ENCODE measurements at places on chromosomes 12 and 14. TPM values are rescaled to one million over a fixed set of nuclear protein-coding genes. Genes with fewer than 3 reads are reported as not detected.

The WNT1 gene
- not detected for total RNA-seq

The IQSEC3 gene
- 1.1 TPM for total RNA-seq

The MIP gene
- not detected for total RNA-seq

The AKAP3 gene
- 0.86 TPM for total RNA-seq

The TARBP2 gene
- total RNA-seq, result 33.8 TPM

The HPD gene
- total RNA-seq, result not detected

The AP1G2 gene
- total RNA-seq, result 229 TPM

The IRAK3 gene
- 21.7 TPM for total RNA-seq

The DIABLO gene
- 43.0 TPM for total RNA-seq

- peak; percentile 80 for DNase-seq
Measured at GRCh38 chr12:53452159-53453077, 516 bp downstream of the PCBP2 start.

DNA sequence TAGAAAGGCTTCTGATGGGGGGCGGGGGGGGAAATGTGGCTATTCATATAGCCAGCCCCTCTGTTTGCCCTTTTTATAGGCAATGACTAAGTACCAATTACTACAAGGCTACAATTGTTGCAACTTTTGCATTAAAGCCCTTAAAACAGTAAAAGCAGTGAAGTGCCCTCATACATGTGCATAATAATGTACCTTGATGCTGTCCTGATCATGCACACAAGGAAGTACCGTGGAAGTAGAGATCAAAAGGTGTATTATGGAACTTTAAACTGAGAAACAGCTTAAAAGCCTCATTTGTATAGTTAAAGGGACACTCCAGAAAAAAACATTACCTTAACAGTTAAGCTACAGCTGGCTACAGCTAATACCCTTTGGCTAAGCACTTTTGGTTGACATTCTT lies 111.8 kb downstream of the PLEKHG7 start:
- DNase-seq, result no peak

DNA sequence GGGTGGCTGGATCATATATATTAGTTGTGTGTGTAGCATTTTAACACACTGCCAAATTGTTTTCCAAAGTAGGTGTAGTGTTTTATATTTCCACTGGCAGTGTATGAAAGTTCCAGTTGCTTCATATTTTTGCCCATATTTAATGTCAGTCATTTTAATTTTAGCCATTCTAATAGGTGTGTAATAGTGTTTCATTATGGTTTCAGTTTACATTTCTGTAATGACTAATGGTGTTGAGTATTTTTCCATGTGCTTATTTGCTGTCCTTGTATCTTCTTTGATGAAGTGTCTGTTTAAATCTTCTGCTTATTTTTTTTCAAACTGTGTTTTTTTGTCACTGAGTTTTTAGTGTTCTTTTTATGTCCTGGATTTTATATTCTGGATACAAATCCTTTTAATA lies 8.7 kb downstream of the TBC1D15 start:
- no peak for DNase-seq

GRCh38 chr12:95851606-95852005 lies 7.1 kb upstream of the SNRPF start:
- DNase-seq, result no peak

- no peak for DNase-seq
Measured at GRCh38 chr14:36724162-36724561, 62.5 kb downstream of the PAX9 start.

DNA sequence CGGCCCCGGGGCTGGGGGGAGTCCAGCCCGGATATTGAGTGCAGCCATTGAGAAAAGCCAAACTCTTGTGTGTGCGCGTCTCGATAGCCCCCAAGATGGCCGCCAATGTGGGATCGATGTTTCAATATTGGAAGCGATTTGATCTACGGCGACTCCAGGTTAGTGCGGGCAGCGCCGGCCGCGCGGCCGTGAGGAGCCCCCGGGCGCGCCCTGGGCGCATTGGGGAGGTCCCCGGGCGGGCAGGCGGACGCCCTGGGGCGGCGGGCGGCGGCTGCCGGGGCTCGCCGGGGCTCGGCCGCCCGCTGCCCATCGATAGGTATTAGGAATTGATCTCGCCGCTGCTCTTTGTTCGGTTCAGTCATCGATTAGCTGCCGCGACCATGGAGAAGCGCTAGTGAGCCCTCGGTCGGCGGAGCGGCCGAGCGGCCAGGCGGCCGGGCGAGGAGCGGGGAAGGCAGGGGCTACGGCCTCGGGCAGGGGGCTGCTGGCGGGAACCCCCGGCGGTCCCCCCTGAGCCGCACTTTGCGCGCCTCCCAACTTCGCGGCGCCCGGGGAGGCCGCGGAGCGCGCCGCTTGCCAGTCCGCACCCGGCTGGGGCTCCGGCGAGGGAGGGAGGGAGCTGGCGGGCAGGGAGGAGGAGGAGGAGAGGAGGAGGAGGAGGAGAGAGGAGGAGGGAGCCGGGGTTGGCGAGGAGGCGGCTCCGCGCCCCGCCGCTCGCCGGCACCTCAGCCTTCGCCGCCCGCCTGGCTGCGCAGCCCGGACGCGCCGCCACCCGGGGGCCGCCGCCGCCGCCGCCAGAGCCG lies 113.9 kb upstream of the MYL2 start:
- DNase-seq, result no peak

DNA sequence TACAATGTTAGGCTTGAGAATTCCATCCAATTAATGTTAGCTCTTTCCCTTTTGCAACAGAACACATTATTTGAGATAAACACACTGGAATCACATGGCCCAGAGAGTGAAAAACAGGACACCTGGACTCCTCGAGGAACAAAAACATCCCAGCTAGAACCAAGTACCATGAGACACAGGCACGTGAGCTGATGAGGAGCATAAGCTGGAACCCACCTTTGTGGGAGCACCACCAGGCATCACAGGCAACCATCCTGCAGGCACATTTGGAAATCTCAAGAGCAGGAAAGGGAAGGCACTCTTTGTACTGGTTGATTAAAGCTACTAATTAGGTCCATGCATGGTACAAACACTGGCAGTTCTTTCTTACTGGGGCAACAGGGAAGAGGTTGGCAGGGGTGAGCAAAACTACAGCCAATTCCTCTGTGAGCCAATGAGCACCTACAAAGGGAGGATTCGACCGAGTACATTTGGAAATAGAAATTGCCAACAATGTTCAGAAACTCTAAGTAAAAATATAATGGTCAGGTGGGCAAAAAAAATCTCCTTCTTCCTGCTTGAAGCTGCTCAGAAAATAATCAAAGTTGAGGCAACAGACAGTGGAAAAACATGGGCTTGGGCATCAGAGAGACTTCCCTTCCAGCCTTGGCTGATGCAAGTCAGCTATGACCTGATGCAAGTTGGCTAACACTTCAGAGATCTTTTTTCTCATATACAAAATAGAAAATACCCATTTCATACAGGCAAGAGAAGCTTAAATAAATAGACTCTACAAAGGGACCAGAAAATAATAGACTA lies 216.7 kb downstream of the NUAK1 start:
- no peak for DNase-seq

- peak; percentile 64 for DNase-seq
Measured at GRCh38 chr12:14629832-14630710, 62.4 kb upstream of the PLBD1 start.

GRCh38 chr14:61585598-61586543 lies 109.4 kb upstream of the HIF1A start:
- no peak for DNase-seq

- no peak for DNase-seq
Measured at GRCh38 chr14:36700651-36701050, 39.0 kb downstream of the PAX9 start.

DNA sequence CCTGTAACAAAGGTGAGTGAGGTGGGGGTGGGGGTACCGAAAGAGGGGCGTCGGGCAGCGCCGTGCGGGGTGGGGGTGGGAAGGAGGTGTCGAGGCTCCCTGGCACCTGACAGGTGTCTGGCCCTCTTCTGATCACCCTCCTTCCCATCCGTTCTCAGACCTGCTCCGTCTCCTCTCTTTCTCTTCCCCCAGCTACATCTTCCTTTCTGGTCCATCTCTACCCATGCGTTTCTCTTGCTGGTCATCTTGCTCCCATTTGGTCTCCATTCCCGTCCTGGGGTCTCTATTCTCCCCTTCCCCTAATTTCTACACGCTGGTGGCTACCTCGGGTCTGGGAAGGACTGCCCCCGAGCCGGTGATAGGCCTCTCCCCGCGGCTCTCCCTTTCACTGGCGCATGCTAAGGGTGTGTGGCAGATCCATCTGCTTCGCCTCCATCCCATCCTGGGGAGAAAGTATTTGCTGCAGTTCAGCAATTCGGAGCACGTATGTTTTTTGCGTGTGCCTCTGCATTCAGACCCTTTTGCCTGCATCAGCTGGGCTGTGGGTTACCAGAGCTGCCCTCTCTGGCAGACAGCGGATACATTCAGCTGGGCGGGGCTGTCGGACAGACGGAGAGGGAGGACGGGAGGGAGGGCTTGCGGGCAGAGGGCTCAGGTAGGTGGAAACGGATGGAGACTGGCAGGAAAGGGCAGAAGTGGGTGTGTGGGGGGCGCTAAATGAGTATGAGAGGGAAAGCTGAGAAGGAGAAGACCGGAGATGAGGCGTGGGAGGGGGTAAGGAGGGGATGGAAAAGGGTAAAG lies 730 bp downstream of the CLSTN3 start:
- DNase-seq, result peak; percentile 79

DNA sequence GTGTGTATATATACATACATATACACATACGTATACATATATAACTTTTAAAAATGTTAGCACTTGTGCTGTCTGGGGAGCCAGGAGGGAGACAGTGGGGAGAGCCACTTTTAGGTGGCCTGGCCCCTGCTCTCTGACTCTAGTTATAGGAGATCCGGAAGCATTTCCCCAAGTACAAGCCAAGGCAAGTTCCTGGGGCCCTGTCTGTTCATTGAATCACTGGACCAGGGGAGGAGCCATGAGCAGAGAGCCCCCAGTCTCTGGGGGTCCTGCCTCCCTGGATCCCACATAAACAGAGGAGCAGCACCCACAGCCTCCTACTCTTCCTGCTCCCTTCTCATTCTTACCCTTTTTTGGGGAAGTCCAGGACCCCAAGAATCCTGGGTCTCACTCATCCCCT lies 45.4 kb upstream of the TMED10 start:
- DNase-seq, result no peak

DNA sequence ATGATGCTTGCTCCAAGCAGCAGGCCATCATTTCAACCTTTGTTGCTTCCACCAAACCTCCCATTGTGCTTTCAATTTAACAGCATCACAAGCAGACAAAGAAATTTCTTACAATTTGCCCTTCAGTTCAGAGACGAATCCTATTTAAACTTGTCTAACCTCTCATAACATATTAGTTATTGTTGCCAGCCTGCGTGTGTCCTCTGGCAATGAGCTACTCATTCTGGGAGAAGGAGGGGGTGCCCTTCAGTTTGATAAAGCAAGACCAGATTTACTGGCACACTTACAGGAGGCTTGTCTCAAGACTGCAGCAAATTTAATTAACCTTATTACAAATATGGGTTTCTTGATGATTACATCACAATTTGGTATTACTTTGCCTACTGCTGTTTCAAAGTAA lies 203.6 kb upstream of the SOX5 start:
- no peak for DNase-seq

- DNase-seq, result peak; percentile 79
Measured at GRCh38 chr12:107320929-107321631, 227.7 kb upstream of the CRY1 start.

- DNase-seq, result no peak
Measured at GRCh38 chr12:116927244-116927940, 16.6 kb downstream of the FBXW8 start.

- no peak for DNase-seq
Measured at GRCh38 chr12:13562915-13563742, 366.6 kb downstream of the EMP1 start.

GRCh38 chr12:85424581-85425348 lies 144.7 kb downstream of the ALX1 start:
- no peak for DNase-seq

DNA sequence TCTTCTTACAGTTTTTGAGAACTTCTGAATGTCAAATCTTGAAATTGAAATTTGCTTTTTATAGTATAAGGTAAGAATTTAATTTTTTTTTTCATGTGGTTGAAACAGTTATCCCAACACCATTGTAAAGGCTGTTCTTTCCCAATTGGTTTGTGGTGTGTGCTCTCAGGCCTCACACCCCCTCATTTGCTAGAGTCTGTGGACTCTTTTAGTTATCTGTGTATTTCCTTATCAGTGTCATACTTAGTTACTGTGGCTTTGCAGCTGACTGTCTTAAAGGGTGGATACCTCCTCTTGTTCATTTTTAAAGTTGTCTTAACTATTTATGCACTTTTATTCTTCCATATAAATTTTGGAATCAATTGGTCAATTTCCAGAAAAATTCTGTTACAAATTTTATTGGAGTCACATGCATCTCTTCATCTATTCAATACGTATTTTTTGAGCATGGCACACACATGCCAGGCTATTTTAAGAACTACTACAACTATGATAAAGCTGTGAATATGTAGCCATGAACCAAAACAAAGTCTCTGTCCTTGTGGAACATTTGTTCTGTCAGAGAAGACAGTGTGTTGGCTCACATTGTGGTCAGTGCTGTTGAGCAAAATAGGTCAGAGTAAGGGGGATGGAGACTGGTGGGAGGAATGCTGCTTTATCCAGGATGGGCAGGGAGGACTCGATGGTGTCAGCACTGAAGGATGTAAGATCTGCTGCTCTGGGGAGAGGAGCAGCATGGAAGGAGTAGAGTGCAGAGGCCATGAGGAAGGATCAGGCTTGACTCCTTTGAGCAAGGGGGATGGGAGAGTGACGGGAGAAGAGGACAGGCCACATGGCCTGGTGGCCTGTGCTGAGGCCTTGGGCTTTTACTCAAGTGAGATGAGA lies 24.1 kb downstream of the FGF23 start:
- DNase-seq, result no peak

GRCh38 chr12:52041695-52042123 lies 9.5 kb upstream of the NR4A1 start:
- no peak for DNase-seq

GRCh38 chr14:64692986-64693809 lies 11.0 kb upstream of the PLEKHG3 start:
- DNase-seq, result no peak

GRCh38 chr14:93185349-93185720 lies 218 bp downstream of the LYSET start:
- no peak for DNase-seq

- DNase-seq, result no peak
Measured at GRCh38 chr12:27220055-27220987, 23.8 kb upstream of the STK38L start.

Data from natural killer cell treated with Interleukin-12 subunit alpha and Interleukin-12 subunit beta and Interleukin-15 and Interleukin-18, amount 100 ng/mL, for 72 hours (primary cell).